ENCODE measurements at places on chromosomes 12 and 14.

DNA sequence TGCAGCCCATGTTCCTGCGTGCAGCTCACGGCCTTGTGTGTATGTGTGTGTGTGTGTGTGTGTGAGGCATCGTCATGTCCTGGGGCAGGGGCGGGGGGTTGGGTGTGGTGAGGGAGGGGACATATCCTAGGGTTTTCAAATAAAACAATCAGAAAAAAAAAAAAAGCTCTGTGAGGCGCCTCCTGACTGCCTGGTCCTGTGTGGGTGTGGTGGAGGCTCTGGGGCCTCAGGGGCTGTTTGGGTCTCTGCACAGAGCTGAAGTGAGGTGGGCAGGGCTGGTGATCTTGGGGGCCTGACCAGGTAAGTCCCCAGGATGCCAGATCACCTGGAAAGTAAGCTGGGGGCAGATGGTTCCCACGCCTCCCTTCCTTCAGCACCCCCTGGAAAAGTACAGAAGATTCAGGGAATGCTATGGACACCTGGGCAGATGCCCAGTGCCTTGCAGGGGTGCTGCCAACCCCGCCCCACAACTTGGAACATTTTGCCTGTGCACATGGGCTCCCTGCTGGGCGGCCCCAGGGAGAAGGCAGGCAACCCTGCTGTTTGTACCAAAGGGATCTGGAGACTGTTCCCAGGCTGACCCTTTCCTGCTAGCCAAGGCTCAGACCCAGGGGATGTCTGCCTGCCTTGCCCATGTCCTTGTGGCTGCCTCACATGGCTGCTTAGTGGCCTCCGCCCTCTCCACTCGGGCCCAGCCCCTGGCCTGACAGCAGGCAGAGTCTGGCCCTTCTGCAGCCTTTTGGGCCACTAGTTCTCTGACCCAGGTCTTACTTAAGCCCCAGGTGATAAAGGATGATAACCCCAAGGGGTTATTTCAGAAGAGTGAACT lies 28.8 kb downstream of the CLSTN3 start:
- DNase-seq, result no peak

GRCh38 chr14:70707138-70708038 lies 65.7 kb downstream of the TTC9 start:
- DNase-seq, result no peak

GRCh38 chr14:23444314-23444713 lies 8.9 kb upstream of the MYH7 start:
- no peak for DNase-seq

- no peak for DNase-seq
Measured at GRCh38 chr12:38961683-38962082, 56.3 kb upstream of the CPNE8 start.

DNA sequence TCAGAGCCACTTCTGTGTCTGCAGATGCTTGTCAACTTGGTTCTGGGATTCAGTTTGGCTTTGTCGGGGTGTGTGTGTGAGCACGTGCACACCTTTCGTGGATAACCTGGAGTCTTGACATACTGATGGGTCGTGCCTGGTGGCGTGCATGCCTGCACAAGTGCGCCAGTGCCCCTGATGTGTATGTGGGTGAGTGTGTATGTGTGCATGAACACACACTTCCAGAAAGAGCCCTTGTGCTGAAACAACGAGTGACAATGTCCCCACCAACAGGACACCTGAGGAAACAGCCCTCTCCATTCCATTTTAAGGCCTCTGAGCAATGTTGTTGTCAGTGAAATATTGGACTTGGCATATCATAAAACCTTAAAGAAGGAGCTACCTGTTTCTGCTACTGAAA lies 53.9 kb downstream of the SMUG1 start:
- DNase-seq, result no peak

DNA sequence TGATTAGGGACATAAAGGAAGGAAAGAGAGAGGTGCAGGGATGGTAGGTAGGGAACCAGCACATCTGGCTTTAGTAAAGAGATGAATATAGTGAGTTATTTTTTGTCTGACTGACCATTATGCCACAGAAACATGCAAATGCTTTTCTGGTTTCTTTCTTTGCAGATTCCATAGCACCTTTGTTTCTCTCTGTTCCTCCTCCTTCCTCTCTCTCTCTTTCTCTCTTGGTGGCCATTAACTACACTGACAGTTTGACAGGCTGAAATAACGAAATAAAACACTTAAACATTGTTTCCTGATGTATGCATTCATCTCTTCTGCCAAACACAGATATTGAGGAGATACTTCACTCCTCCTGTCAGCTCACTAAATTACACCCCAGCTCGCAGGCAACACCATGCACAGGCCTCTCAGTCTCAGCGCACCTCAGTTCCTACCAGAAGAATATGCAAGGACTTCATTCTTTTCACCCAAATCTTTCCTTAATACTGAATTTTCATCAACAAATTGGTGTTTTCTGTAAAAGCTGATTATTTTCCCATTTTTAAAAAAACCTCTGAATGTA lies 406.9 kb upstream of the SOX5 start:
- no peak for DNase-seq

DNA sequence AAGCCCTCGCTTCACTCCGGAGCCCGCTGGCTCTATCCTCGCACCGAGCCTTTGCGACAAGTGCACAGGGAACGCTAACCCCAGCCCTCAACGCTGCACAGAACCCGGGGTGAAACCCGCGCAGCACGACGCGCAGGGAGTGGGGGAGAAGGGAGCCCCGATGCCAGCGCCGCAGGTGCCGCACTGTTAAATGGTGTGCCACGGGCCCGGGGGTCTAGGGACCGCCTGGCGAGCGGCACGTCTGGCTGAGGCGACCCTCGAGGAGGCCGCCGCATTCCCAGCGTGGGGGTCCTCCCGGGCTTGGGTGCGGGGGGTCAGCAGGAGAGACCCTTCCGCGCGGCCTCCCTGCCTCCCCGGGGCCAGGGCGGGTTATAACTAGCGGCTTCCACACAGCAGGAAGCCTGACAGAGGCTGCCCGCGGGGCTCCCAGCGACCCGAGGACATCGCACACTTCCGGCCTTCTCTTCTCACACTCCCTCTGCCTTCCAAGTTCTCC lies 23.8 kb upstream of the LRTM2 start:
- no peak for DNase-seq

- DNase-seq, result no peak
Measured at GRCh38 chr12:111424793-111425251, 19.1 kb downstream of the SH2B3 start.

DNA sequence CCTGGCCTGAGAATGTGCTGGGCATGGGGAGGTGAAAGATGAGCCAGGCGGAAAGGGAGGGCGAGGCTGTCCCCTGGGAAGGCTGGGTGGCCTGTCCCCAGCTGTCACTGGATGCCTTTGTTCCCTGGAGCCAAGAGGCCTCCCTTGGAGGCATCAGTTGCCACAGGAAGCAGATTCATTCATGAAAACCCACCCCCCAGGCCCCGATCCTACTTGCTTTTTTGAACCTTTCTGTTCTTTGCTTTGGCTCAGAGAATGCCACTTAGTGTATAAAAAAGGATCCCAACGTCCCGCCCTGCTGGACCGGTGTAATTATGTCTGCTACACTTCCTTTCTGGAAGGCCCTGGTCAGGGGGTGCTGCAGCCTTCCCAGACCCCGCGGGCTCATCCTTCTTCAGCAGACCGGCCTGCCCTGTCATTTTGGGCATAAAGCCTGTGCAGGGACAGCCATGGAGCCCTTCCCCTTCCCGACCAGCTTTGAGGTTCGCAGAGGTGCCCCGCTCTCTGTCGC lies 220.2 kb downstream of the SLC41A2 start:
- DNase-seq, result no peak

DNA sequence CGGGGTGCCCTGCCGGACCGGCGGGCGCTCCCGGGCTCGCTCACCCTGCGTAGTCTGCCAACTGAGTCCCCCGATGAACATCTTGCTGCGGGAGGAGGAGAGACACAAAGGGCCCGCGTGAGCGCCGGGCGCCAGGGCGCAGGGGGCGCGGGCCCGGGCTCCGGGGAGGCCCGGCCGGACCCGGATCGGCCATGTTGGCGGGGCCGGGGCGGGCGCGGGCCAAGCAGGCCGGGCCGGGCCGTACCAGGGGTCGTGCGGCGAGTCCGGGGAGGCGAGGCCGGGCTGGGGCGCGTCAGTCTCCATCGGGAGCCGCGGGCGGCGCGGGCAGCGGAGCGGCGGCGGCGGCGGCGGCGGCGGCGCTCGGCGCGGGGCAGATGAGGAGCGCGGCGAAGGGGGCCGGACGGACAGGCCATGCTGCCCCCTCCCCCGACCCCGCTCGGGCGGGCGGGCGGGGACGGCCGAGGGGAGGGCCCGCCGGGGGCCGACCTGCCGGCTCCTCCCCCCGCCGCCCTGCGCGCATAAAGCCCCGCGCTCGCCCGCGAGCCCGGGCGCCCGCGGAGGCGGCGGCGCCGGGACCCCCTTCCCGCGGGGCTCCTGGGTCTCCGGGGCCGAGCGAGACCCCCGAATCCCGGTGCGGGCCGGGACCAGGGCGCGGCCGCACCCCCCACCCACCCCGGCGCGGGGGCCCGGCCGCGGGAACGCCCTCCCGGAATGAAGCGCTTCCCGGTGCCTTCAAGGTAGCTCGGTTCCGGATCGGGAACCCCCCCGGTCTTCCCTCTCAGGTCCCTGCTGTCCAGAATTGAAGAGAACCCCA lies at the start of gene MSI1:
MSI1 (minus strand) TSS at position 376 of the 814 bp plus-strand sequence; CDS start at position 303, 73 bp downstream.
- no peak for DNase-seq

GRCh38 chr14:33857650-33858049 lies 93.2 kb downstream of the EGLN3 start:
- DNase-seq, result no peak

DNA sequence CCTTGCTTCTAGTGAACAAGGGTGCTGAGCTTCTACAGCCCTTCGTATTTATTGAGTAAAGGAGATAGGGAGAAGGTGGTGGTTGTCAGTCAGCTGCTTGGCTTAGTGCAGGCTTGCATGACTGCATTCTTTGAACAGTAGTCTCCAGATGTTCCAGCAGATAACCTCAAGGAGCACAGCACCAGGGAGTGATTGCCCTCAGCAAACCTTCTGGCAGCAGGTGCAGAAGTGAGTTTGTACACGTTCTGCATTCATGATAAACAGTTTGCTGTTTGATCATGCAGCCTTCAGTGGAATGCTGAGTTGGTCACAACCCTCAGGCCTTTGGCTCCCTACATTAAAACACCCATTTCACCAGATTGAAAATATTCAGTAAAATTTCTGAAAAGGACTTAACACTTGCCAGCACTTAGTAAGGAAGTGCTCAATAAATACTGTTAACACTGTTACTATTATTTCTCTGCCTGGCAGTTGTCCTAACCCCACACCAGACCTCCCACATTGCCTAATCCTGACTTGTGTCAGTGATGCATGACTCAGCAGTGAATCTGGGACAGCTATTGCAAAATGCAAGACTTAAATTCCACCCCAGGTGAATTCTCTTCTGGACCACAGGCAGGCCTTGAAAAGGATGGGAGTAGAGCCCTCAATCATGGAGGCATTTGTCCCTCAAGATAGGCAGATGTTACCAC lies 18.9 kb upstream of the CARMIL3 start:
- DNase-seq, result no peak

GRCh38 chr12:75862692-75863471 lies 168.7 kb downstream of the PHLDA1 start:
- DNase-seq, result no peak

DNA sequence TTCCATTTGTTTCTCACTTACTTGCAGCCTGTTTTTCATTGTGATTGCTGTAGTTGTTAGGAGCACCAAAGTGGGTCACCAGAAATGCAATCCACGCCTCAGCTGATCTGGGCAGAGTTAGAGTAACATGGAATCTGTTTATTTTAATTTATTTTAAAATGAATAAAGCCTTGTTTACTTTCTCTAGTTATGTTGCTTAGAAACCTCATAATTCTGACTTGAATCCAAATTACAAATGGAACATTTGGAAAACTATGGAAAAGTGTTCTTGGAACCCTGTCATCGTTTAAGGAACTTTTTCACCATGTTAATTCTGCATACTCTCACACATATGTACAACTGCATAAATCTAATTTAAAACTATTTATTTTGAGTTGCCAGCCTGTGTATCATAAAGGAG lies 92.2 kb upstream of the DAAM1 start:
- DNase-seq, result no peak

- no peak for DNase-seq
Measured at GRCh38 chr12:56766535-56766934, 3.4 kb downstream of the HSD17B6 start.

- no peak for DNase-seq
Measured at GRCh38 chr12:67593041-67593440, 55.5 kb upstream of the DYRK2 start.

- peak; percentile 14 for DNase-seq
Measured at GRCh38 chr12:32273712-32274111, 125.6 kb upstream of the FGD4 start.

DNA sequence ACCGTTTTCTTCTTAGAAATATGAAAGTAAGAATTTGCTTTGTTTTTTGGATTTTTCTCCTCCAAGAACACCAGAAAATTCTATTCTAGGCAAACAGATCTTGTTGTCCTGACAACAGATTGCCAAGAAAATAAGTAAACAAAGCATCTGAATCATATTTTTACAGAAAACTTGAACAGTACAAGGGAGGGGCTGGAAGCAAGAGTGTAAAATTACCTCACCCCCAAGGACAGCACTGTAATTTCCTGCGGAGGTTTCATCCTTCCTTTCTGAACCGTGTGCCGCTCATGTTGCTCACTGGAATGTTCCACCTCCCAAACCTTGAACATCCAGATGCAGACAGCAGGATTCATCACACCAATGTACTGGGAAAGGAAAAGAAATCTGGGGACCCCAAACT lies 5.4 kb upstream of the CAMKK2 start:
- no peak for DNase-seq

DNA sequence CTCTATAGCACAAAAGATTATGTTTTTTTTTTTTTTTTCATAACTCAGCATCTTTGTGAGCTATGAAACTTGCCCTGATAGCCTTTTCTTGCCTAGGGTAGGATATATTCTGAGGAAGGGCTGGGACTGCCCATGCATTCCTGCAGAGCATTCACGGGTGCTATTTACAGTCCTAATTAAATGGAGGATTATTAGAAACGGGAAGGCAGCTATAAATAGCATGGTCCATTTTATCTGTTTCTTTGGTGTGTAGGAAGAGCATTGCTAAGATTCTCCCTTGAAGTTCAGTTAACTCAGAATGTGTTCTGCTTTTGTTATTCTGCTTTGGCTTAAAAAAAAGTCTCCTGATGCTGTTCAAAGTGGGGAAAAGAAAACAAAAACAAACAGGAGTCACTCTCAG lies 630.9 kb downstream of the DIO2 start:
- no peak for DNase-seq

DNA sequence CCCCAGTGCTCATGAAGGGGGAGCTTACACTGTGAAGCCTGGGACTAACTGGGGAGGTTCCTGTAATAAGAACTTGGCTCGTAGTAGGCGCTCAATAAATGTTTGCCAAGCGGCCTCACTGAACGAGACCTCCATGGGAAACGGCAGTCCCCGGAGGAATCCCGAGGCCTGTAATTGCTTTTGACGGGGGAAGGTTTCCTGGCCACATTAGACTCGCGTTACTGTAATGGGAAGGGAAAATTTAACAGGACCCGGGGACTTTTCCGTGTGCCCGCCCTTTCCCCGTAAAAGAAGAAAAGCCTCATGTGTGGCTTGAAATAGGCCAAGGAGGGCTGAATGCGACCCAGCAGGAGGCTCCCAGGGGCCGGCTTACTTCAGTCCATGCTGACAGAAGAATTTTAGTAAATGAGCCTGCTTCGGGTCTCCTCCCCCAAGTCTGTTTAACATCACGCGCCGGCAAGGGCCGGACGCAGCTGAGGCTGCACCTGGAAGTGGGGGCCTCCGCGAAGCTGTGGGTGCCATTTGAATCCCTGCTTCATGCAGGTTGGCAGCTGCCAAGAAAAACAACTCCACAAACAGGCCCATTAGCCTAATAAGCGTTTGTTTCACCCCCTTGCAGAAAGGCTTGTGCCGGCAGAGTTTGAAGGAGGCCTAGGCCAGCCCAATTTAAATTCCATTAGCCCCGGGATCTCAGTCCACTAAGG lies 39.8 kb upstream of the PWP1 start:
- DNase-seq, result no peak

- no peak for DNase-seq
Measured at GRCh38 chr14:59274991-59275391, 86.5 kb downstream of the DAAM1 start.
